ENCODE measurements at places on chromosomes 11 and 22. TPM values are rescaled to one million over a fixed set of nuclear protein-coding genes. Genes with fewer than 3 reads are reported as not detected.

PARVA gene
- 0.44 TPM for total RNA-seq

GCAT gene
- total RNA-seq, result 1.8 TPM

DNA sequence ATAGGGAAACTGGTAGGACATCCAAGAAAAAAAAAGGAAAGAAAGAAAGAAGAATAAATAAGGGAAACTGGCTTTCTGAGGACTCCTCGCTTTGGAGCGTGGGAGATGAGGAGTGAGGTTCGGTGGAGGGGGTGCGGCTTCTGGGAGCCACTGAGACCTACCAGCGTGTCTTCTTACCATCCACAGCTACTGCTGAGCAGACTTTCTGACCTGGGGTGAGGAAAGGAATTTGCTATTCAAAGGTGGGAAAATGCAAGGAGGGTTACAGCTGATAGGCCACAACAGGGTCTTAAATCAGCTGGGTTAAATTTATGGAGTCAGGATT lies 488 bp upstream of the SELENOM start:
- no peak for DNase-seq

DNA sequence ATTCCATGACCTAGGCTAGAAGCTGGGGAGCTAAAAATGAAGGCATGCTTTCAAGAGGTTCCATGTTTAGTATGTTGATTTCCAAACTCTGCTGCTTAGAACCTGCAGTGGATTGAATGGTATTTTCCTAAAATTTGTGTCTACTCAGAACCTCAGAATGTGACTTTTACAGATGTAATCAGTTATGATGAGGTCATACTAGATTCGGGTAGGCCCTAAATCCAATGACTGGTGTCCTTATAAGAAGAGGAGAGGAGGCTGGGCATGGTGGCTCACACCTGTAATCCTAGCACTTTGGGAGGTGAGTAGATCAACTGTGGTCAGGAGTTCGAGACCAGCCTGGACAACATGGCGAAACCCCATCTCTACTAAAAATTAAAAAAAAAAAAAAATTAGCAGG lies 3.5 kb upstream of the FEZ1 start:
- DNase-seq, result no peak

GRCh38 chr11:83349296-83349695 lies 63.1 kb upstream of the CCDC90B start:
- DNase-seq, result no peak

DNA sequence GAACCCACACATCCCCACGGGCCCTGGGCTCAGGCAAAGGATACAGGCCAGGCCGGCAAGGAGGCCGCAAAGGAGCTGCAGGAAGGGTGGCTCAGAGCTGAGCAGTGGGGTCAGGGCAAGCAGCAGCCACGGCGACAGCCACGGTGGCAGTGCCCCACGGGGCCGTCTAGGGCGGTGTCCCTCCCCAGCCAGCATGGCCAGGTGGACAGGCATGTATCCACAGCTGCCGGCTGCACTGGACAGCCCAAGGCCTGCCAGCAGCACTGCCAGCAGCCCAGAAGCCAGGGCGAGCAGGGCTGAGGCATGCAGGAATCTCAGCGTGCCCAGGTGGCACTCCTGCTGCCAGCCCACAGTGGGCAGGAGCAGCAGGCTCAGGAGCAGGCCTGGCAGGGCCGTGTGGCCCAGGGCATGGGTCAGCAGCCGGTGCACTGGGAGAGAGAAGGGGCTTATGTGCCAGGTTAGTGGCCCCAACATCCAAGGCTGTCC lies 3.9 kb downstream of the RHBDD3 start:
- no peak for DNase-seq
